SJCRH30 (cell line): ENCODE measurements at places on chromosomes 5 and 9.

DNA sequence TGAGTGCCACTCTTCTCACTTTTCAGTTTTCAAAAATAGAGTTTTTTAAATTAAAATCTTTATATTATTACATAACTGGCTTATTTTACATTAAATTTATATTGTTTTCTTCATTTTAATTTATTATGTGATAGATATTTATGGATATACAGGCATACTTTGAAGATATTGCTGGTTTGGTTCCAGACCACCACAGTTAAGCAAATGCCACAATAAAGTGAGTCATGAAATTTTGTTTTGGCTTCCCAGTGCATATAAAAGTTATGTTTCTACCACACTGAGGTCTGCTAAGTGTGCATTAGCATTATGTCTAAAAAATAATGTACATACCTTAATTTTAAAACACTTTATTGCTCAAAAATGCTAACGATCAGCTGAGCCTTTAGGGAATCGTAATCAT lies 47.4 kb downstream of the NDUFS4 start:
- no peak for DNase-seq

DNA sequence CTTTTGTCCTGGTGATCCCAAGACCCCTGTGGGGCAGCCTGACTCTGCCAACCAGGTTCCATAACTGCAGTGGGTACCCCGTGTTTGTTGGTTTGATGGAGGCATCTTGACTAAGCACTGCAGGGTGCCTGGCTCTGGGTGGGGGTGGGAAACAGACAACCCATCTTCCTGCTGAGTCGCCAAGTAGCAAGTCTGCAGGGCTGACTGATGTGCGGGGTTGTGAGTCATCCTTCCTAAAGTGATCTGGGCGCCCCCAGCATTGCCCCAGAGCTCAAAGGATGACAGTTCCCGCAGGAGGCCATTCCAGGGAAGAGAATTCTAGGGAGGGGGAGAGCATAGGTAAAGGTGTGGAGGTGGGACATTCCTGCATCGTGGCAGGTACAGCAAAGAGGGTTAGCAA lies 23.5 kb downstream of the DAB2IP start:
- DNase-seq: no peak

DNA sequence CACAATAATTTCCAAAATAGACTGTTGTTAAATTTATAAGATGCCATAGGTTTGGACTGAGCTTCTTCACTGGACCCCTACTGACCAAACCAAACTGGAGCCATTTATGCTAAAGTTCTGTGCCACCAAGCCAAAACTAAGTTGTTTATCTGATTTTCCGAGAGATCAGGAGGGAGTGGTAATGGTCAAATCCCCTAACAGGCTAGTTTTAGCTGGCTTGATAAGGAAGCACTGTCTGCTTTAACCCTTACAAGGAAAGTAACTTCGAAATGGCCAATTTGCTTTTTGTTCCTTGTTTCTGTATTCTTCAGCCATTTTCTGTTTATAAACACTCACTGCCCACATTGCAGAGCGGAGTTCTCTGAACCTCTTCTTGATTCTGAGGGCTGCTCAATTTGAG lies 246.8 kb upstream of the TUT7 start:
- DNase-seq: peak; percentile 41

DNA sequence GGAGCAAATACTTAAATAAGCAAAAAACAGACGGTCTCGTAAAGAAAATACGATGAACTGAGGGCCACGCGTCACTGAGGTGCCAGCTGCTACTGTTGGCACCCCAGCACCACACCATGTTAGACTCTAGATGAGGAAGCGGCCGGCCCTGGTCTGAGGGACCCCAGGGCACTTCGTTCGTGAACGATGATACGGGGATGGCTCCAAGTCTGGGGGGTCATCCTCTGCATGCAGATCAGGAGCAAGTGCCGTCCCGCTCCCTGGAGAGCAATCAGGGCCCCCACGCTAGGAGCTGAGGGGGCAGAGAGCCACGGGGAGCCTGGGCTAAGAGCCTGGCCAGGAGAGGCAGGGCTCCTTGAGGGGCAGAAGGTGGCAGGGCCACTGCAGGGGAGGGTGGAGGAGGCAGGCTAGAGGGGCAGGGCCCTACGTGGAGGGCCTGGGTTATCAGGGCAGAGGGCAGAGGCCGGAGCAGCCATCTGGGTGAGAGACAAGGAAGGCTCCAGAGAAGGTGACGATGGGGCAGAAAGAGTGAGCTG lies 24.1 kb downstream of the SARDH start:
- no peak for DNase-seq

DNA sequence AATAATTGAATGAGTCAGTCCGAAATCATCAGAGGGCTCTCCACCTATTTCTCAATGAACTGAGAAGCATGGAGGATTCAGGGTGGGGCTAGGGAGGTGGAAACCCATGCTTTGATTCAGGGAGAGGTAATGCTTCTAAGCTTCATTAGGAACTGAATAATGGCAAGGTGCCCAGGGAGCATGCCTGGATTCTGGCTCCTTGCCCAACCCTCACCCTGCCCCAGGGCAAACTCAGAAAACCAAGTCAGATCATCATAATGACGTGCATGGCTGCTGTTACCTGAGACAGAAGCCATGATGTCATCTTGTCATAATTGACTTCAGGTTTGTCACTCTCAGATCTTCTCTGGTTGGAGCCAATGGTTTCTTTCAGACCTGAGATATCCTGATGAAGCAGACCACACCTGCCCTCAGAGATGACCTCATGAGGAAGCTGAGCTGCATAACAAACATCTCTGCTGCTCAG lies 199.6 kb downstream of the SYK start:
- DNase-seq: peak; percentile 24

DNA sequence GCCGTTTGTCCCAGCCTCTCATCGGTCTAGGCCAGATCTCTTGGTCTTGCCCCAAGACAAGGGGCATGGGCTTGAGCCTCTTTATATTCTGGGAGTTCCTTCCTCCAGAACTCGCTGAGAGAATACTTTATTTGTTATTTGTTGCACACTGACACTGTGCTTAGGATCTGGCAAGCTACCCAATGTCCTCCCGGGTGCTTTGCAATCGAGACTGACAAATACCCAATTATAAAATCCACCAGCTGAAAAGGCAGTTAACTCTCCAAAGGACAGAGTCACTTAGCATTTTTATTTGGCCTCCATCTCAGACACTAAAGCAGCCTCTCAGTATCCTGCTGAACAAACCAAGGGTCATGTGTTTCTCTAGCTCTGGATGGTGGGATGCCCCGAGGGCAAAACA lies 500.2 kb upstream of the DAP start:
- no peak for DNase-seq

GRCh38 chr9:22035591-22036011 lies 26.5 kb upstream of the CDKN2B start:
- no peak for DNase-seq

DNA sequence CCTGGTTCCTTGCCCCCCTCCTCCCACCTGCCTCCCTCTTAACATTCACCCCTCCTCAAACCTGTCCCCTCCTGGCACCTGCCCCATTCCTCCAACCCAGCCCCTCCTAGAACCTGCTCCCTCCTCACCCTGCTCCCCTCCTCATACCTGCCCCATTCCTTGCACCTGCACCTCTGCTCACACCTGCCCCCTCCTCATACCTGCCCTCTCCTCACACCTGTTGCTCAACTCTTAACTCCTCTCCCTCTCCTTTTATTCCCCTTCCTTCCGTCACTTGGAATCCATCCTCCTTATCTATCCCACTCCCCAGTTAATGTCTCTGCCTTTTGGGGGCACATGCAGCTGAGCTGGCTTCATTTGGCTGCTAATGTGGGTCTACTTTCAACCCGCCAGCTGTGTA lies 712.1 kb downstream of the MTRR start:
- no peak for DNase-seq

- no peak for DNase-seq
These were observed 151.0 kb downstream of the NXNL2 start for GRCh38 chr9:88685966-88686365.

- no peak for DNase-seq
These were observed 421.9 kb upstream of the ADAMTSL1 start for GRCh38 chr9:18052060-18052459.

DNA sequence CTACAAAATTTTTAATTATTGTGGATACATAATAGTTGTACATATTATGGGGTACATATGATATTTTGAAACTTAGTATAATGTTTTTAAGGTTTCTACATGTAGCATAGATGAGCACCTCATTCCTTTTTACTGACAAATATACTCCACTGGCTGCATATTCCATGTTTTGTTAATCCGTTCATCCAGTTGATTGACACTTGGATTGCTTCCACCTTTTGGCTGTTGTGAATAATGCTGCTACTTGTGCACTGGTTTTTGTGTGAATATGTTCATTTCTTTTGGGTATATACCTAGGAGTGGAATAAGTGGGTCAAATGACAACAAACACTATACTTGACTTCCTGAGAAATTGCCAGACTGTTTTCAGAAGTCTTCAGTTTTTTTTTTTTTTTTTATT lies 2.8 kb upstream of the ENTREP1 start:
- DNase-seq: no peak

- no peak for DNase-seq
These were observed 117.3 kb downstream of the BRINP1 start for GRCh38 chr9:119251936-119252335.

DNA sequence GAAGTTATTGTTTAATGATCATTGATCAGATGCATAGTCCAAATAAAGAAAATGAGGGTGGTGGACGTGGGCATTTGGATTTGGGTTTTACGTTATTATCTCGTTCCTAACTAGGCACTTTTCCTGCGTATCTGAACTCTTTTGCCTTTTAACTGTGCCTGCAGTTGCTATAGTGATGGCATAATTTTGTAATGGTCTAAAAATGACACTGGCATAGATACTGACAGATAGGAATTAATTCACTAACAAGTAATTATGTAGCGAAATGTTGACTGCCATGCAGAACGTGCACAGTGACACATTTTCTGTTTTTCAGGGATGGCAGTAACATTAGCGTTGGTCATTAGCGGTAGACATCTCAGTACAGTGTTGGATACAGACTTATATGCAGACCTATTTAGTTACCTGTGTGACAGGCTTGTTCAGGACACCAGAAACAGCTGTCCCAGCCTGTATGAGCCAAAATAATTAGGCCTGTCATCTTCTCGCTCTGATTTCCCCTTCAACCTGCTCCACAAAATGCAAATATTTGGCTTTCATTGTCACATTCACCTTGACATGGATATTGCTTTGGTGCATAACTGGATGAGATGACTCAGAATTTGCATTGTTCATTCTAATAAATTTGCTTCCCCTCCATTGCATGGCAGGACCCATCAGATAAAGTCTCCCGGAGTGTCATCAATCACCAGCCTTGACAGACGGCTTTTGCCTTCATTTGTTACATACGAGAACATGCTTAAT lies 413.3 kb upstream of the IRX1 start:
- DNase-seq: no peak
